H4 (cell line): ENCODE measurements at places on chromosomes 16 and 17.

- peak; percentile 72 for DNase-seq
These were observed 94.8 kb upstream of the CBX4 start for GRCh38 chr17:79933863-79934652.

DNA sequence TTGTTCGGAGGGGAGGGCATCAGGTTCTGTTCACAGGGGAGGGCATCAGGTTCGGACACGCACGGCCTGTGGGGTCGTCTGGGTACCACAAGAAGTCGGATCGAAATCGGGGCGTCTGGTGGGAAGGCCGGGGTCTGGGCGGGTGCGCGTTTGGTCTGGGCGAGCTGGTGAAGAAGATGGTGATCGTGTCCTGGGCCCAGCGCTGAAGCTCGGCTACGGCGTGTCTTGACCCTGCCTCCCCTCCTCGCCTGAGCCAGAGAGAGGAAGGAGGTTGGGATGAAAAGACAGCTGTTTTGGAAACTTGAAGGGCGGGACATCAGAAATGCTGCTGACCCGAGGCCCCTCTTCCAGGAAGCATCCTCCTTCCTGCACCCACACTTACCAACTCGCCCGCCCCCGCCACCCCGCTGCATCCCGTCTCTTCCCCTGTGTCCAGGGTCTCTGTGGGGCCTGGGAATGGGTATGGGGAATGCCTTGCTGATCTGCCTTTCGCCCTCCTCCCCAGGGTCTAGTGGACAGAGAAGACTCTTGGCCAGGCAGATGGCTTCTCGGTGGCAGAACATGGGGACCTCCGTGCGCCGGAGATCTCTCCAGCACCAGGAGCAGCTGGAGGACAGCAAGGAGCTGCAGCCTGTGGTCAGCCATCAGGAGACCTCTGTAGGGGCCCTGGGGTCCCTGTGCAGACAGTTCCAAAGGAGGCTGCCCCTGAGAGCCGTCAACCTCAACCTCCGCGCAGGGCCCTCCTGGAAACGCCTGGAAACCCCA lies 498 bp downstream of the PIMREG start:
- DNase-seq = no peak

- no peak for DNase-seq
These were observed 2.5 kb downstream of the VAT1L start for GRCh38 chr16:77790912-77791311.

DNA sequence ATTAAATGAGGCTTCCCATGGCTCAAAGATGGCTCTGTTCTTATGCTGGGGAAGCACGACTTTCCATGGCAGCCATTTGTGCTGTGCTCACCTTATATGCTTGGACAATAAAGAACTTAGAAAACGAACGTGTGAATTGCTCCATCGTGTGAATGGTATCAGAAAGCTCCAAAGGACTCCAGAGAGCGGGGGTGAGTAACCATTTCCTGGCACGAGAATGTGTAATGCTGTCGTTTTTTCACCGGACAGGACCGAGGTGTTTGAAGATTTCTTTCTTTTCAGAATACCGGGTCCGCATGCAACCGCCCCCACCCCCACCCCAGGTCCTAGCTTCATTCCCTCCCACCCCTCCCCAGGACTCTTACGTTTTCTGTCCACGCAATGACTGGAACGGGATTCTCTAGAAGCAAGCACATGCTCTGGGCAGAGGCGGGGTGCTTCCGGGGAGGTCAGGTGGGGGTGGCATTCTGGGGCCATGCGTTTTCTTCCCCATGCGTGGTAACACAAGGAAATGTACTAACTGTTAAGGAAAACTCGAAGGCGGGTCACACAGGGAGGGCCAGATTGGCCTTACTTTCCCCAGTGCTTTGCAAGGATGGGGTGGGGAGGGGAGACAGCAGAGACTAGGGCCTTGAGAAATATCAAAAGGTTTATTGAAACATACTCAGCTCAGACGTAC lies 26.2 kb downstream of the GPRC5B start:
- no peak for DNase-seq

GRCh38 chr16:70692873-70693671 lies 7.2 kb upstream of the MTSS2 start:
- no peak for DNase-seq

DNA sequence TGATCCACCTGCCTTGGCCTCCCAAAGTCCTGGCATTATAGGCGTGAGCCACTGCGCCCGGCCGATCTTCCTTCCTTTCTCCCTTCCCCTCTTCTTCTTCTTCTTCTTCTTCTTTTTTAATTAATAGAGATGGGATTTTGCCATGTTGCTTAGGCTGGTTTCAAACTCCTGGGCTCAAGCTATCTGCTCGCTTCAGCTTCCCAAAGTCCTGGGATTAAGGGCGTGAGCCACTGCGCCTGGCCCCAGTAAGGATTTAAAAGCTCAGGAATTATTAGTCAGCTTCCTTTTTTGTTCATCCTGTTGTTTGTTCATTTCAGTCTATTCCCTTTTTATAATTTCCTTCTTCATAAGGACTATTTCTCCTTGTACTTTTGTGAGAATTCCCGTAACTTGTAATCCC lies 32.7 kb upstream of the LRRC37A start:
- no peak for DNase-seq

DNA sequence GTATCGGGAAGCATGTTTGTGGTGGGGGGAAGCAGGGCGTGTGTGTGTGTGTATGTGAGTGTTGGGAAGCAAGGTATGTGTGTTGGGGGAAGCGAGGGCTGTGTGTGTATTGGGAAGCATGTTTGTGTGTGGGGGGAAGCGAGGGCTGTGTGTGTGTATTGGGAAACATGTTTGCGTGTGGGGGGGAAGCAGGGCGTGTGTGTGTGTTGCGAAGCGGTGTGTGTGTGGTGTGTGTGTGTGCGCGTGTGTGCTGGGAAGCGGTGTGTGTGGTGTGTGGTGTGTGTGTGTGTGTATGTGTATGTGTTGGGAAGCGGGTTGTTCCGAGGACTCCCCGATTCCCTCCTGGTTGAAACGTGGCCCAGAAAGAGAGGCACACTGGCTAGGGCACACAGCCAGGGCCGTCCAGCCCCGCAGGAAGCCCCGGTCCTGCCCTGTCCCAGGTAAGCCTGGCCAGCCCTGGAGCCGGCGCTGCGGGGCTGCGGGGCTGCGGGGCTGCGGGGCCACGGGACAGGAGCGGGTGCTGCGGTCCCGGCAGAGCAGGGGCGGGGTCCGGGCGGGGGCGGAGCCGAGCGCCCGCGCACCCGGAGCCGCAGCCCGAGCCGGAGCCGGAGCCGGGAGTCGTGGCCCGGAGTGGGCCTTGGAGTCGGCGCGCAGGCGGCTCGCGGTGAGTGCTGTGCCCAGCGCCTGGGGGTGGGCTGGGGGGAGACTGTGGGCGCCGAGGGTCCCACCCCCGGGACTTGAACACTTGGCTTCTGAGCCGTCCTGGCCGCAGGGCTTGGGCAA lies at the start of gene NOD2:
Gene NOD2 (plus strand): TSS at position 608 of the 783 bp plus-strand sequence. CDS start 5,890 bp downstream, outside the sequence.
- no peak for DNase-seq

DNA sequence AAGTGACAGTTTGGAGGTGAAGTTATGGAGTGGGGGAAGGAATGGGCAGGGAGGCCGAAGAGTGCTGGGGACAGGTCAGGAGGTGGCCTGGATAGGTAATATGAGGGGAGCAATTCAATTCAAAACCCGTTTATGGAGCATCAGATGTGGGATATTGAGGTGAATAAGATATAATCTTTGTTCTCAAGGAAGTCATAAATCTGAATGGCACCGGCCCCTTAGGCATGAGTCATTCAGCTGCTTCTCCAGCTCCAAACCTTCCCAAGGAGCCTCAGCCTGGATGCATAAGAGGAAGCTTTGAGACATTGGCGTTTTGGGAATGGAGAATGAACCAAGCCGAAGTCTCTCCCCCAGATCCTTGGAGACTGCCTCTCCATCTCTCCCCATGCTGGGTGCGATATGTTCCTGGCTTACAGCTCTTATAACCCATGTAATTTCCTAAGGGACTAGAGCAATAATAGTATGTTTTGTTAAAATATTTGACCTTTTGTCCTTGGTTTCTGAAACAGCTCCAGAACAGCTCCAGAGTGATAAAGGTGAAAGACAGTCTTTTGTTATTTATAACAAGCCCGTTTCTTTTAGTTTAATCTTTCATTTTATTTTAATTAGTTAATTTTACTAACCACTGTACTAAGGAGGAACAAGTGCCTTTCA lies 1.7 kb downstream of the TUBG2 start:
- DNase-seq = peak; percentile 39

- DNase-seq = no peak
These were observed 20.9 kb upstream of the TIMP2 start for GRCh38 chr17:78946131-78946530.

DNA sequence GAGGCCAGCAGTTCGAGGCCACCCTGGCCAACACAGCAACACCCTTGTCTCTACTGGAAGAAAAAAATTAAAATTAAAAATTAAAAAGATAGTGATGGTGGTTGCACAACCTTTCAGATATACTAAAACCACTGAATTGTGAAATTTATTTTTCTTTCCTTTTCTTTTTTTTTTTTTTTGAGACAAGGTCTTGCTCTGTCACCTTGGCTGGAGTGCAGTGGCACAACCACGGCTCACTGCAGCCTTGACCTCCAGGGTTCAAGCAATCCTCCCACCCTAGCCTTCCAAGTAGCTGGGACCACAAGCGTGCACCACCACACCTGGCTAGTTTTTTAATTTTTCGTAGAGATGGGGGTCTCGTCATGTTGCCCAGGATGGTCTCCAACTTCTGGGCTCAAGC lies 254.4 kb downstream of the SLC39A11 start:
- DNase-seq = no peak

- peak; percentile 24 for DNase-seq
These were observed 239.9 kb upstream of the DYNLRB2 start for GRCh38 chr16:80300876-80301275.

- DNase-seq = no peak
These were observed 237.5 kb upstream of the SALL1 start for GRCh38 chr16:51388516-51388951.

GRCh38 chr17:3104322-3104721 lies at the start of gene OR1D2:
Gene OR1D2 (minus strand): TSS chr17:3104422. CDS start chr17:3092996, 11,426 bp downstream.
- no peak for DNase-seq

DNA sequence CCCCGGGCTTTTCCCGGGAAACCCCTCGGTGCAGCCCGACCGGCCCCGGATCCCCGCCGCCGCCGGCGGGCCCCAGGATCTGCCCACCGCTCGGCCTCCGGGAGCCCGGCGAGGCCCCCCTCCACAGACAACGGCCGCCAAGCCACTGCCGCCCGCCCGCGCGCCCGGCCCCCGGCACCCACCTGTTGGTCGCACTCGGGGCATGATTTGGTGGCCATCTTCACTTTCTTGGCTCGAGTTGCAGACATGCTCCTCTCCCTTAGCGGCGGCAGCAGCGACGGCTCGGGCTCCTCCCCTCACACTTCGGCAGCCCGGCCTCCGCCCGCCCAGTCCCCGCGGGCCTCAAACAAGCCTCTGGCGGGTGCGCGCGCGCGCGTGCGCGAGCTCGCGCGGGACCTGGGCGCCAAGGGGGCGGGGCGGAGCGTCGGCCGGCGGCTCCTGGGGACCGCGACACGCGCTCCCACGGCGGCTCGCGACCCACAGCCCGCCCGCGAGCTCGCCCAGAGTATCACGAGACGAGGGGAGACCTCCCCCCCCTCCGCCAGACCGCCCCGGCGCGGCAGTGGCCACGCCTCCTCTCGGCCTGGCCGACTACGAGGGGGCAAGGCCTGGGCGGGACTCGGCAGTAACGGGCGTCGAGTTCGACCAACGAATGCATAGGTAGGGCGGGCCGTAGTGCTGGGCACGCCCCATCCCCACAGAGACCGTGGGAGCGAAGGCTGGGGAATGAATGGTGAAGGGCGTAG lies at the start of gene C16orf87:
Gene C16orf87 (minus strand): TSS at position 279 of the 746 bp plus-strand sequence. CDS start 31 bp downstream, at position 248.
- peak; percentile 92 for DNase-seq

- no peak for DNase-seq
These were observed 16.4 kb downstream of the SLC5A10 start for GRCh38 chr17:18968345-18968744.

GRCh38 chr16:87127061-87127765 lies 190.0 kb downstream of the C16orf95 start:
- DNase-seq = no peak

GRCh38 chr17:3475251-3475685 lies 529 bp upstream of the ASPA start:
- no peak for DNase-seq
